SK-MEL-5 (cell line): ENCODE measurements at places on chromosomes 16 and 17. TPM values are rescaled to one million over a fixed set of nuclear protein-coding genes. Genes with fewer than 3 reads are reported as not detected.

DNA sequence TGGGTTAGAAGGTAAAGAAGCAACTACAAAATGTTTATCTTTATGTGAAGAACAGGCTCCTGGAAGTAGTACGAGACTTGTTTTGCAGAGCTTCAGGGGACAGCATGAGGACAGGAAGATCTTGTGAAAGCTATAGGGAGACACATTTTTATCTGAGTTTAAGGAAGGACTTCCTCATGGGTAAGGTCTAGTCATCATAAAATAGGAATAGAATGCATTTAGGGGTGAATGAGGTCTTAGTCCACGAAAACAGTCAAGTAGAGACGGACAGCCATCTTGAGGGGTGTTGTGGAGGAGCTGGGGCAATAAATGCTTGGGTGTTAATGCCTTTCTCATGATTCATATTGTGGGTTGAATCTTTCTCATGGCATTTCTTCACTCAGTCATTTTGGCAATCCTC, 24.3 kb downstream of the KCNJ16 start:
- DNase-seq = no peak

DNA sequence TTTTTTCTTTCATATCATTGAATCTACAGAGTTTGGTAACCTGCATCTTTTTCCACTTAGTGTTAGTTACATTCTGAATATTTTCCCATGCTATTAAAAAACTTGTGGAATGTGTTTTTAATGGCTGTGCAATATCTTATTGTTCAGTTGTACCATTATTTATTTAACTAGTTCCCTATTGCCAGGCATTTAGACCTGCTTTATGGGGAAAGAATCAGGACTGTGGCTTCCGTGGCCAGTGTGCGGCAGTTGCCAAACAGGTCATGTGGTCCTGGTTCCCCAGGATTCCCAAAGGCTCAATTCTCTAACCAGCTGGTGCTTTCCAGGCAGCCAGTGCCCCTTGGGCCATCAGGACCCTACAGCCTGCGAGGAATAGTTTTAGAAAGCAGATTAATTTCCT, 30.8 kb downstream of the NDEL1 start:
- DNase-seq = no peak

Gene RNF157
- total RNA-seq = 28.1 and 33.9 TPM in 2 replicates

Gene PRSS22
- total RNA-seq = not detected in 2 replicates

Gene PRSS33
- 0.24 and 1.0 TPM in 2 replicates for total RNA-seq

GRCh38 chr16:77794586-77794985, 6.2 kb downstream of the VAT1L start:
- DNase-seq = no peak
